ENCODE measurements at places on chromosomes 11 and 22. TPM values are rescaled to one million over a fixed set of nuclear protein-coding genes. Genes with fewer than 3 reads are reported as not detected.

Gene TRIM6
- 2.6 TPM for total RNA-seq

Gene KCNC1
- not detected for total RNA-seq

GRCh38 chr22:37171662-37172061 lies 16.4 kb downstream of the C1QTNF6 start:
- DNase-seq = no peak

DNA sequence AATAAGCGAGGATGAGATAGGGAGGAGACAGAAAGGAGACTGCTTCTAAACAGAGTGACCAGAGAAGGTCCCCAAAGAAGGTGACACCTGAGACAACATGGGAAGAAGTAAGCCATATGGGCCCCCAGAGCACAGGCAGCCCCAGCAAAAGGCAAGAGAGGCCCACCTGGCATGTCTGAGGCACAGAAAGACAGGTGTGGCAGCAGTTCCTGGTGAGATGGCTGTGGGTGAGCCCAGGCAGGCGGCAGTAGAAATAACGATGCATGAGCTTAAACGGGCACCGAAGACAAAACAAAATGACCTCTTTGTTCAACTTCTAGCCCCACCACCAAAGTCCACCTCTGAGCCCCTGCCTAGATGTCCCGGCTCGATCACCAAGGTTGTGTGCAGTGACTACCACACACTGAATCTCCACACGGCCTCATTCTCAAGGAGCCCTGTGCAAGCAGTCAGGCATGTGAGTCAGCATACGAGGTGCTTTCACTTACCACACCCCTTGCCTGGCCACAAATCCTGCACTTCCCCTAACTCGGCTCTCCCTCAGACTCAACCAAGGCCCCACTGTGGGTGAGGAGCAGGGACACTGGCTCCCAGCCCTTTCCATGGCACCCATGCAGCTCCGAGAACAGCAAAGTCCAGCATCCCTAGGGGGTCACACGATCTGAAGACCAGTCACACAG lies 77.6 kb downstream of the PACSIN2 start:
- DNase-seq = peak; percentile 91

GRCh38 chr11:112554586-112554985 lies 293.9 kb upstream of the PLET1 start:
- no peak for DNase-seq

Gene NPAS4
- total RNA-seq = 0.11 TPM

Gene DRD2
- not detected for total RNA-seq

Gene SLN
- 0.80 TPM for total RNA-seq

GRCh38 chr22:47486569-47487312 lies 724.3 kb downstream of the TBC1D22A start:
- no peak for DNase-seq

Gene MOB2
- total RNA-seq = 21.0 TPM

DNA sequence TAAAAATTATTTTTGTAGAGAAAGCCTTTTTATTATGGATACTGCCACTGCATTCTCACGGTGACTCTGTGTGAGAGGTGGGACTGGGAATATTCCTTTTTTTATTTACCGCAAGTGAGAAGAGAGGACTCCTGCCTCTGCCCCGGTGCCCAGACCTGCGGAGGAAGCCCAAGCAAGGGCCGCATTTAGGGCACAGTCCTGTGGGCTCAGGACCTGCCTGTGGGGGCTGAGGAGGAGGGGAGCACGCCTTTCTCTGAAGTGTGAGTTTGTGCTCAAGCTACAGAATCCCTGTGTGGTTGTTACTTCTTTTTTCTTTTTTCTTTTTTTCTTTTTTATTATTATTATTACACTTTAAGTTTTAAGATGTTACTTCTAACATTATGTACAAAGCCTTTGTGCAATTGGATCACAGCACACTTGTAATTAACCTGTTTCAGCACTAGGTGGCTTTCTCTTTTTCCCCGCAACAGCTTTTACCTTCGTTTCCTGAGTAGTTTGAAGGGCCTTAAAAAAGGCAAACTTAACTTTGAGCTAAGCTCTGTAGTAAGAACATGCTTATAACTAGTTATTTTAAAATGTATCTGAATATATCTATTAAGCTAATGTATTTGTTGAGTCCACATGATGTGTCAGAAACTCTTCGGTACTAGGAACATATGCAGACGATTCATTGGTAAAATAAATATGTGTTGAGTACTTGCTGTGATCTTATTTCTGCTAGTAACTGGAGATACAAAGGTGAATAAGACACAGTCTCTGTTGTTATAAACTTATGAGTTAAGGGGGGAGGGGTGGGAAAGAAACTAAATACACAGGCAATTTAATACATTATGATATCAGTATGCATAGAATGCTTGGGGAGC lies 18.3 kb downstream of the AMOTL1 start:
- DNase-seq = no peak

DNA sequence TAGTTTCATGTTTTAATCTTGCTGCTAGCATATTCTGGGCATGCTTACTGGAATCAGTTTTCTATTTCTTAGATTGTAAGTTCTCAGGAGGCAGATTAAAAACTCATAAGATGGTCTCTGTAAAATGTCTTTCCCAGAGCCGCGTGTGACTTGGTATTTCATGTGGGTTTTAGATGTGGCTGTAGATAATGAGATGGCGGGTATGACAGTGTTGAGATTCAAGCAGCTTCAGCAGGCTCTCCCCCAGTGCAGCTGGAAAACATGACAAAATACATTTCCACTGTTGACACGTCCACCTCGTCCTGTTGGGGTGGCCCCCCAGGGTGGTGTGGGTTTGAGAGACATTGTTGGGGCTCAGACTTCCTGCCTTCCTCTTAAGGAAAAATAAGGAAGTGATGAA lies 106.8 kb downstream of the KIRREL3 start:
- peak; percentile 8 for DNase-seq

DNA sequence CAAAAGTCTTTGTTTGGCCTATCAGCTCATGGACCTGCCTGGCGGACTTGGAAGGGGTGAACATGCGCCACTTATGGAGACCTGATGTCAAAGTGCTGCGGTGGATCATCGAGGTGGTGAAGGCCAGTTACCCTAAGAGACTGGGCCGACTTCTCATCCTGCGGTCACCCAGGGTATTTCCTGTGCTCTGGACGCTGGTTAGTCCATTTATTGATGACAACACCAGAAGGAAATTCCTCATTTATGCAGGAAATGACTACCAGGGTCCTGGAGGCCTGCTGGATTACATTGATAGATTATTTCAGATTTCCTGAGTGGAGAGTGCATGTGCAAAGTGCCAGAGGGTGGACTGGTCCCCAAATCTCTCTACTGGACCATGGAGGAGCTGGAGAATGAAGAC lies 17.9 kb downstream of the ALKBH3 start:
- DNase-seq = no peak

GRCh38 chr11:93842461-93842860 lies 8.0 kb downstream of the VSTM5 start:
- peak; percentile 96 for DNase-seq

DNA sequence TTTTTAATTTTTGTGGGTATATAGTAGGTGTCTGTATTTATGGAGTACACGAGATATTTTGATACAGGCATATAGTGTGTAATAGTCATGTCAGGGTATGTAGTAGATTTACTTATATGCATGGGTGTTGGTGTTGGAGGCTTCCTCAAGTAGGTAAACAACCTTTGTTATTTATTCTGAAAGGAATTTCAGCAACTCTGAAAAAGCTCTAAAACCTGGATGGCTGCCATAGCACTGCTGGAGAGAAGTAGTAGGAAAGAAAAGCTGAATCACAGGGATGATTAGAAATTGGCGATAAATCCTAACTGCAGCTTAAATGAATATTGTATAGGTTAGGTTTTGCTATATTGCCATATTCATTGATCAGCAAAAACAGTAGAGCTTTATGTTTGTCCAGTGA lies 44.4 kb upstream of the ST14 start:
- DNase-seq = no peak

DNA sequence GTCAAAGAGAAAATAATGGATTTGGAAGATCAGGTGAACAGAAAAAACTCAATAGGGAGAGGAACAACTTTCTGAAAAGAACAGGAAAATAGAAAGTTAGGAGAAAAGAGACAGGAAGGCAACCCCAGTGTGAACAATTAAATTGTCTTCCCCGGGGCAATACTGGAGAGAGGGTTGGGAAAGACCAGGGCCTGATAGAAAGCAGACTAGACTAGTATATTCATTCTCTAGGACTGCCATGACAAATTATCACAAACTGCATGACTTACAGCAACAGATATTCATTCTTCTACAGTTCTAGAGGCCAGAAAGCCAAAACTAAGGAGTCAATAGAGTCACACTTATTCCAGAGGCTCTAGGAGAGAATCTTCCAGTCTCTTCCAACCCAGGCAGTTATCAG lies 482.8 kb downstream of the SOX6 start:
- no peak for DNase-seq

- no peak for DNase-seq
Observed at GRCh38 chr11:74011360-74012073, 2.6 kb upstream of the UCP3 start.

DNA sequence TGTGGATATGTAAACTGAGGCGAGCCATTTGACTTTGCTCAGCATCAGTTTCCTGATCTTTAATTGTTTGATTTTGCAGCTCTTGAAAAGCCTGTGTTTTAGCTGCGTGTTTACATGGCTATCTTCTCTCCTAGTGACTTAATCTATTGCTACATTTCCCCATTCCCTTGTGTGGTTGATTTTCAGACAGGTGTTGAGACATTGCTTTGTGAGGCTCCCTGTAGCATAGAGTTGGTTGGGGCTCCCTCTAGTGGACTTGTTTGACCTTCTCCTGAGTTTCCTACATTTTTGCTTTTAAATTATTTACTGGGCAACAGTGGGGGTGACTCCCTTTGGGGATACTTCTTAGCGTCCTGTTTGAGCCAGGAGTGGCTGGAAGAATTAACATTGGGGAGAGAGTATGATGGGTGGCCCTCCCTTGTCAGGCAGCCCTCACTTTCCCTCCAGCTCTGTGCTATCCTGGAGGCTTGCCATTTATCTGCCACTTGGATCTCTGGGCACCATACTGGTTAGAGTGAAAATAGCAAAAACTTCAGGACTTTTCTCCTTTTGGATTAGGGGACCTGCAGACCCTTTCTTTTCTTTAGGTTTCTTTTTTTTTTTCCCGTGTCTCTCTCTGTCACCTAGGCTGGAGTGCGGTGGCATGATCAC lies 9.2 kb upstream of the CBL start:
- DNase-seq = peak; percentile 67

GRCh38 chr11:128913806-128914205 lies 22.6 kb downstream of the KCNJ5 start:
- no peak for DNase-seq

GRCh38 chr11:96329419-96329818 lies 13.6 kb downstream of the MAML2 start:
- DNase-seq = no peak

DNA sequence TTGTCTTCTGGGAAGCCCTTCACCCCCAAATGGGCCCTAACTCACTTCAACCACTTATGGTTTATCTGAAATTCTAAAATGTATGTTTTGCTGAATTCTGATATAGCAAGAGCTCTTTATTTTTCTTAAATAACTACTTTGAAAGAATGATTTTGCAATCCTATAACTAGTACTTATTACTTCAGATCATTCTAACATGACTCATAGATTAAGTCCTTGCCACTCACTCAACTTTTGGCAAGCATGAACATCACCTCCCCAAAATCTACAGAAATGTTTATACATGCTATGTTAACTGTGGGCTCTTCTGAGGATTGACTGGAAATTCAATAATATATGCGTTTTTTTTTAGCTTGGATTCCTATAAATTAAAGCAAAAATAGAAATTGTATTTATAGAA lies 367.4 kb upstream of the FAT3 start:
- DNase-seq = no peak

Gene GLB1L3
- 0.23 TPM for total RNA-seq

DNA sequence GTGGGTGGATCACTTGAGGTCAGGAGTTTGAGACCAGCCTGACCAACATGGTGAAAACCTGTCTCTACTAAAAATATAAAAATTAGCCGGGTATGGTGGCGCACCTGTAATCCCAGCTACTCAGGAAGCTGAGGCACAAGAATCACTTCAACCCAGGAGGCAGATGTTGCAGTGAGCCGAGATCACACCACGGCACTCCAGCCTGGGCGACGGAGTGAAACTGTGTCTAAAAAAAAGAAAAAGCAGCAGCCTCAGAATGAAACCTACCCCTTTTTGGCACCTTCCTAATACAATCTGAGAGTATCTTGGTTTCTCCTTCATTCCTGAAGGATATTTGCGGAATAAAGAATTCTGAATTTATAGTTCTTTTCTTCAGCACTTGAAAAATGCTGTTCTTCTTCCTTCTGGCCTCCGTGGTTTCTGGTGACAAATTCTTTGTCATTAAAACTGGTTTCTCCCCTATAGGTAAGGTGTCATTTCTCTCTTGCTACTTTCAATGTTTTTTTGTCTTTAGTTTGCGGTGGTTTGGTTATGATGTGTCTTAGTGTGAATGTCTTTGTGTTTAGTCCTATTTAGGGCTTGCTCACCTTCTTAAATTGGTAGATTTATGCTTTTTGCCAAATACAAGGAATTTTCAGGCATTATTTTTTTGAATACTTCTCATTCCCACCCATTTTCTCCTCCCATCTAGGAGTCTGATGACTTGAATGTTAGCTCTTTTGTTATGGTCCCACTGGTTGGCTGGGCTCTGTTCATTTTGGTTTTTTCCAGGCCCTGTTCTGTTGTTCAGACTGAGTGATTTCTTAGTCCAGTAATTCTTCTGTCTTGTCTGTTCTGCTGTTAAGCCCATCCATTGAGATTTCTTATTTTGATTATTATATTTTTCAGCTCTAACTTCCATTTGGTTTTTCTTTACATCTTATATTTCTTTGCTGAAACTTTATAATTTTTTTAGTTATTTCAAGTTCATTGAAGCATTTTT lies 15.4 kb downstream of the ASRGL1 start:
- no peak for DNase-seq

Gene RIBC2
- total RNA-seq = 1.3 TPM

- DNase-seq = no peak
Observed at GRCh38 chr22:49705972-49706352, 121.7 kb downstream of the BRD1 start.

DNA sequence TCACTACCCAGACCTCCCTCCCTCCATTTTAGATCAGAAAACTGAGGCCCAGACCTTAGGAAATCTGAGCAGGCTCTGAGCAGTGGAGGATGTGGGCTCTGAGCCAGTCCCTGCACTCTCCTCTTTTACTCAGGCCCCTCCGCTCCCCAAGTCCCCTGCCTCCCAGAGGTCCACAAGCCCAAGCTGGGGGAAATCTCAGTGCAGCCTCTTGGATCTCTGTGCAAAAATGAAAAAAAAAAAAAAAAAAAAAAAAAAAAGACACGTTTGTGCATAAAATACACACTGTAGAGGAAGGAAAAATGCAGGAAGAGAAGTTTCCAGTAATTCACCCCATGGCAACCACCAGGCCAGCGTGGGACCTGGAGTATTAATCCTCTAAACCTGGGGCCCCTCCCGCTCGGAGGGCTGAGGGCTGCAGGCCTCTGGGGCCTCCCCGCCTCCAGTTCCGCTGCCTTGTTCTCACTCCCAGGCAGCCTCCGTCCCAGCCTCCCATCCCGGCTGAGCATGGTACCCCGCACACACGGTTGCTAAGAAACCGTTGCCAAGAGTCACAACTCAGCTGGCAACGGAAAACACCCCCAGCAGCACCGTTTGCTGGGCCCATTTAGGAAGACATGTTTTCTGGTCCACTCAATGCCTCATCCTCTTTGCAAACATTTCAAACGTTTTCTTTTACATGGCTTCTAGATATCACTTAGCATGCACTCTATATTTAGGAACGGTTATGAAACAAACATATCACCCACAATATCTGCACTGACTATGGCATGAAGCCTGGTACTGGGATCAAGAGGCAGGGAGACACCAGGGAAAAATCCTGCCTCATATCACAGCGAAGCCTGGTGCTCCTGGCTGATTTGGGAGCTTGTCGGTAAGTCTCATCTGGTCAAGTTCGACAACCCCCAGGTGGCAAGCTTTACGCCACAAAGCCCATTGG lies 227.5 kb downstream of the CTTN start:
- DNase-seq = peak; percentile 22

Gene FGF4
- not detected for total RNA-seq

GRCh38 chr11:36403661-36404060 lies 106.4 kb downstream of the TRAF6 start:
- DNase-seq = no peak

Gene ASPHD2
- 3.9 TPM for total RNA-seq
